ENCODE measurements at places on chromosomes 12 and 14. TPM values are rescaled to one million over a fixed set of nuclear protein-coding genes. Genes with fewer than 3 reads are reported as not detected.

The PTHLH gene
- 3.7 TPM for total RNA-seq

The CD4 gene
- total RNA-seq: 7.4 TPM

The RHEBL1 gene
- total RNA-seq: not detected

GRCh38 chr14:64801800-64802199, 77.9 kb downstream of the SPTB start:
- DNase-seq: no peak

DNA sequence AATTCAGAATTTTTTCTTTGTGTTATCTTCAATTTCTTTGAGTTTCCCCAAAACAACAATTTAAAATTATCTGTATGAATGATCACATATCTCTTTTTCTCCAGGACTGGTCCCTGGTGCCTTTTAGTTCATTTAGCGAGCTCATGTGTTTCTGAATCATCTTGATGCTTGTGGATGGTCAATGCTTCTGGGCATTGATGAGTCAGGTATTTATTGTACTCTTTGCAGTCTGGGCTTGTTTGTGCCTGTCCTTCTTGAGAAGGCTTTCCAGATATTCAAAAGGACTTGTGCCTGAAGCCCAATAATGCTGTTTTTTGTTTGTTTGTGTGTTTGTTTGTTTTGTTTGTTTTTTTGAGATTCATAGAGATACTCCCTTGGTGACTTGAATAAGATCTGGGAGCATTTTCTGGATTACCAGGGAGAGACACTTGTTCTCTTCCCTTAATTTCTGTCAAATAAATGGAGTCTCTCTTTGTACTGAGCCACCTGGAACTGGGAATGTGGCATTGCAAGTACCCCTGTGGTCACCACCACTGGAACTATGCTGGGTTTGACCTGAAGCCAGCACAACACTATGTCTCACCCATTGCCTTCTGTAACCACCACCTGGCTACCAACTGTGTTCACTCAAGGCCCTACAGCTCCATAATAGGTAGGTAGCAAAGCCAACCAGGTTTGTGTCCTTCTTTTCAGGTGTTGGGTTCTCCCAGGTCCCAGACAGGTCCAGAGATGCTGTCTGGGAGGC, 56.3 kb downstream of the SLC6A15 start:
- DNase-seq: no peak

- DNase-seq: peak; percentile 79
Observed at GRCh38 chr12:7108003-7108795, 815 bp downstream of the C1RL start.
